Activated T-helper 1 cell treated with anti-CD3 and anti-CD28 coated beads, Interleukin-12 subunit alpha, Interleukin-12 subunit beta, Interleukin-2, Interleukin-4 antibody, amounts not matched to agents 30 ng/mL and 10 ng/mL and 1 ng/mL, durations not matched to agents 14 hours and 24 hours and 36 hours (primary cell): ENCODE measurements at places on chromosomes 12 and 14. TPM values are rescaled to one million over a fixed set of nuclear protein-coding genes. Genes with fewer than 3 reads are reported as not detected.

GRCh38 chr14:69358233-69358963 is 39.7 kb downstream of the ERH start:
- DNase-seq, result no peak

- no peak for DNase-seq
Observed at GRCh38 chr14:55814064-55814463, 234.1 kb downstream of the KTN1 start.

- no peak for DNase-seq
Observed at GRCh38 chr14:105332350-105332874, 17.9 kb downstream of the PACS2 start.

DNA sequence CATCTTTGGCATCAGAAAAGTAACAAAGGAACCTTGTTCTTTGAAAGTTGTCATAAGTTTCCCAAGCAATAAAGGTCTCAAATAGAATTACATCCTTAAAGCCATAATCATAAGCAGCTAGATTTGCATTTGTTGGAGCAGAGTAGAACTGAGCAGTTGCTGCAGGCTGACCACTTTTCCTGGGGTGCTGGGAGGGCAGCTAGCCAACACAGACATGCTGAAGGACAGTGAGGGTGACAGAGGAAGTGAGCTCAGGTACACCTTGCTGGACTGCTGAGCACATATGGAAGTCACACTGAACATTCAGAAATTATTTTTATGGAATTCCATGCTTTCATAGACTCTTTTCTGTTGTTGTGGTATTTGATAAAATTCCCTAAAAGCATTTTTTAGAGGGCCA is 66.2 kb downstream of the MARK3 start:
- DNase-seq, result no peak

GRCh38 chr12:15733136-15733535 is 56.1 kb downstream of the EPS8 start:
- DNase-seq, result no peak

GRCh38 chr12:46435625-46436024 is 63.1 kb upstream of the SLC38A2 start:
- DNase-seq, result no peak

DNA sequence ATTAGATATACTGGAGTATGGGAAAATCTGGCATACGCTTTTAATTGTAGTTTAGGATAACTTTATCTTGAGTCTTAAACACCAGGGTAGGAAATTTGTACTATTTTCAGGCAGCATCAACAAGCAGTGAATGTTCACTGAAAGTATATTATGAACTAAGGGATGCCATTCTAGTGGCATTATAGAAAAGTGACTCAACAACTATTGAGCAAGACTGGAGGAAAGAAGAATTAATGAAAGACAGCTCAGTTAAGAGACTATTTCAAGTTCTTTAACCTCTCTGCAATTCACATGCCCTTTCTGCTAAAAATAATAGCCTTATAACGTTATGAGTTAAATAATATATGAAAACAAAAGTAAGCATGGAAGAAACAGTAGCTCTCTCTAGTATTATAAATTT is 343.1 kb downstream of the FSCB start:
- no peak for DNase-seq

DNA sequence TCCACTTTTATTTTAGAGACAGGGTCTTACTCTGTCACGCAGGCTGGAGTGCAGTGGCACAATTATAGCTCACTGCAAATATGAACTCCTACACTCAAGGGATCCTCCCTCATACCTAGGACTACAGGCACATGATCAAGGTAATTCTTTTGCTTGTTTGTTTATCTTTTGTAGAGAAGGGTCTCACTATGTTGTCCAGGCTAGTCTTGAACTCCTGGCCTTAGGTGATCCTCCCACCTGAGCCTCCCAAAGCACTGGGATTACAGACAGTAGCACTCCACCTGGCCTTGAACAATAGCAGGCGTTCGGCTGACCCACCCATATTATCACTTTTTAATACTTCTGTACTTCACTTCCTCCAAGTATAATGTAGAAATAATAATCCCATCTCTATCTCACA is 1.4 kb upstream of the RACGAP1 start:
- no peak for DNase-seq

GRCh38 chr14:53865711-53866110 is 90.9 kb downstream of the BMP4 start:
- no peak for DNase-seq

GRCh38 chr14:75522224-75522982 is at the start of gene BATF:
Gene BATF (plus strand): TSS chr14:75522469. CDS start chr14:75522683, 214 bp downstream.
- DNase-seq, result peak; percentile 79

- no peak for DNase-seq
Observed at GRCh38 chr14:24100197-24100981, 6.3 kb downstream of the PCK2 start.

DNA sequence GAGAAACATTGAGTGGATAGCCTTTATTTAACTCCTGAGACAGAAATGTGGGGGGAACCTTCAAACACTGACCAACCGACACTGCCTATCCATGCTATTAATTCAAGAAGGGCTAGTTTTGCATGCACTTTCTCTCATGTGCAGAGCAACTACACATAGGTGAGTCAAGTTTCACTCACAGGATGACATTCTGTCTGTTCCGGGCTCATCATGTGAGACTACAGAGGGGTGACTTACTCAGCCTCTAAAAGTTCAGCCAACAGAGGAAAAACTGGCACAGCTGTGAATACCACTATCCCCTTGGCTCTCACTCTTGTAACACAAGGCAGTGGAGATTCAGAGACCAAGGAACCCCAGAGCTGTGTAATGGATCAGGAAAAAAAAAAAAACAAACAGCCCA is 13.3 kb downstream of the BEST3 start:
- no peak for DNase-seq

DNA sequence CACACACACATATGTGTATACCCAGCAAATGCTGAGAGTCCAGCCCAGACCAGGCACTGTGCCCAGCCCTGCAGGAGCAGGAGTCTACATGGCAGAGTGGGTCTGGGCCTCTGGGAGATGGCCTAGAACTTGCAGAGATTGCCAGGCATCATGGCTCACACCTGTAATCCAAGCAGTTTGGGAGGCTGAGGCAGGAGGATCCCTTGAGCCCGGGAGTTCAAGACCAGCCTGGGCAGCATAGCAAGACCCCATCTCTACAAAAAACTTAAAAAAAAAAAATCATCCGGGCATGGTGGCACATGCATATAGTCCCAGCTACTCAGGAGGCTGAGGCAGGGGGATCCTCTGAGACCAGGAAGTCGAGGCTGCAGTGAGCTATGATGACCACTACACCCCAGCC is 20.8 kb upstream of the MLXIP start:
- DNase-seq, result no peak

DNA sequence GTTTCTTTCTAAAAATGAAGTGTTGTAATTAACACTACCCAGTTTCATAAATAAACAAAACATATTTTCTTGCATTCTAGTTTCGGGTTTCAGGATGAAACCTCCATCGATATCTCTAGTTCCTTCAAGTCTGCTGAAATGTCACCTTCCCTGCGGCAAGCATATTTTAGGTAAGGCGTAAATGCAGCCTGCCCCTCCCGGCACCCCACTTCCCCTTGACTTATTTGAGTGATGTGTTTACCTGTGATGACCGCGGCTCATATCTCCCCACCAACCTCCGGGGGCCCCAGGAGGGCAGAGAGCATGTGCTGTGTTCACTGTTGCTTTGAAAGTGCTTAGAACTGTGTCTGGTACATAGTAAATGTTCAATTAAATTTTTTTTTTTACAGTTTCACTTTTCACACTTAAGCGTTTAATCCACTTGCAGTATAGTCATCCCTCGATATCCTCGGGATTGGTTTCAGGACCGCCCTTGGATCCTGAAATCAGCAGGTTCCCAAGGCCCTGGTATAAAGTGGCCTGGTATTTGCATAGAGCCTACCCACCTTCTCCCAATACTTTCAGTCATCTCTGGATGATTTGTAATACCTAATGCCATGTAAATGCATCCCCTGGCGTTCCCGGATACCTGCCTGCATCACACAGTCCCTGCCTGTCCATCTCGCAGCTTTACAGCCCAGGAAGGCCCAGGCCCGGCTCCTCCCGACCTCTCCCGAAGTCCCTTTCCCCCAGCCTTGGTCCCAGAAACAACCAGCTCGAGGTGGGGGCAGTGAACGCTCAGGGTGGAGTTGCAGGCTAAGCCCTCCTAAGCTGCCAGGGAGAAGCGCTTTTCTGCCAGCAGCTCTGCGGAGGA is 40.2 kb upstream of the FBRSL1 start:
- DNase-seq, result no peak

- DNase-seq, result no peak
Observed at GRCh38 chr12:28708918-28709371, 440.1 kb upstream of the FAR2 start.

GRCh38 chr14:53273671-53274072 is 120.5 kb upstream of the DDHD1 start:
- DNase-seq, result no peak

- peak; percentile 68 for DNase-seq
Observed at GRCh38 chr12:96194971-96195844, 1.0 kb downstream of the ELK3 start.

GRCh38 chr12:5715021-5715420 is 230.0 kb downstream of the ANO2 start:
- DNase-seq, result no peak

GRCh38 chr14:61140872-61141271 is 140.3 kb downstream of the TMEM30B start:
- DNase-seq, result no peak

DNA sequence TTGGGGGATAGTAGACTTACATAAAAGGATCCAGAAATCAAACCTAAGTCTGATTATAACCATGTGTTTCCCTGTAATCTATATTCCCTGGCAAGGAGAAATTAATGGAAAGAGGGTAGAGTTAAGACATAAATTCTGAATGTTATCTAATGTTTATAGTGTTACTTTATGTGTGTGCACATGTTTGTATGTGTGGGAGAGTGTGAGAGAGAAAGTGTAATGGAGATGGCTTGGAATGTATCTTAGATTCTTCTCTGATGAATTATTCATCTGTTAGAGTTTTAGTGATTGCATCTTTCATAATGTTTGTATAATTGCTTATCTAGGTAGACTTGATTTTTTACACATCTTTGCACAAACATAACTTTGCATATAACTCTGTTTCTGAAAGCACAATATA is 490.9 kb downstream of the FLRT2 start:
- no peak for DNase-seq

GRCh38 chr12:114998750-114999128 is 314.8 kb upstream of the TBX3 start:
- DNase-seq, result no peak

DNA sequence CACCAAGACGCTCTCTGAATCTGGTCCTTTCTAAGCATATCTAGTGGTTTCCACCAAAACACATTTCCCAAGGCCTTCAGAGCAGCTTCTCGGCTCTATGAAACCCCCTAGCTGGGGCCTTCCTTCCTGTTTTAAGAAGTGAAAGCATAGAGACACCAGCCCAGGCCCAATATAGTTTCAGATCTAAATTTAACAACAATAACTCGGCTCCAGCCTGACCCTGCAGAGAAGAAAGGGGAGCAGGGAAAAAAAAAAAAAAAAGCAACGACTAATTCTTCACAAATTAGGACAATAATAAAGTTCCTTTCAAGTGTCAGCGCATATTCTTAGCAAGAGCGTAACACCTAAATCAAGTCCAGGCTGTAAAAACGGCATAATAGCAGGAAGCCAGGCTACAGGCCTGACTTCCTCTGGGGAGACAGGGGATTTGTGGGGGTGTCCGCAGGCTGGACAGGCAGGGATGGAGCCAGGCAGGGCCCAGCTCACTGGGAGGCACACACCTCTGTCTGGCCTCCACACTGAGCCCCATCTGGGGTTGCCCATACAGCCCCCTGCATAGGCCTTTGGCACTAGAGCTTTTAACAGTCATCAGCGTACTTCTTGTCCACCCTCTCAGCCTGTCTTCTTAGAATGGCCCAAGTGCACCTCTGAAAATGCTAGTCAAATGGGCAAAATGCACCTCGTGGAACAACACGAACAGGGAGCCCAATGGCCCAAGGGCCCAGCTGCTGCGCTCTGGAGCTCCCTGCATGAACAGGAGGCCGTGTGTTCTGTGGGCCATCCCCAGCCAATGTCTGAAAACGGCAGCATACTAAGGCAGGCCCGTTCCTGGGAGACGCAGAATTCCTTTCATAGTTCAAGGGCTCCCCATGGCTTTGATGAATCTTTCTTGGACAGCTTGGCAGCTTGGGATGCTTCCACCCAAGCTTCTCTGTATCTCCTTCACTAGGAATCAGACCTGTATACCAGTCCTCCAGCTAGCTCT is 772.9 kb downstream of the MED13L start:
- DNase-seq, result no peak

DNA sequence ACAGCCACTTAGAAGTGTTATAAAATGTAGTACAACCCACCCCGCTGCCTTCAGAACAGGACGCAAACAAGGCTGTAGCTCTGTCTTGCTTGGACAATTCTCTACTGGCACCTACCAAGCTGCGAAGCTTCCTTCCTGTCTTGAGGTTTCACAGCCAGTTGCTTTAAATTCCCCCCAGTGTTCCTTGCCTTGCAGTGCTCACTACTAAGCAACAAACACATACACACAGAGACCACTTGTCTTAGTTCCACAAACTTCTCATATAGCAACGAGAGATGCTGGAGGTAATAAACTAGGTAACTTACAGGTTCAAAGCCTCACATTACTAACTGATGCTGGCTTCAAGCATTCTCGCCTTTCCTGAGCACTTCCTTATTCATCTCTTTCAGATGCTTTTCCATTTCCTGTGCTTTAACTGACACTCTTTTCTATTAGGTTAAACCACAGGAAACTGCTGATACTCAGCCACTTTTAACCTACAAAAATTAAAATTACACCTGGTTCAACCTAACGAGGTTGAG is 91.5 kb upstream of the PTGDR start:
- DNase-seq, result no peak

- DNase-seq, result no peak
Observed at GRCh38 chr12:122899887-122900286, 4.0 kb upstream of the VPS37B start.

DNA sequence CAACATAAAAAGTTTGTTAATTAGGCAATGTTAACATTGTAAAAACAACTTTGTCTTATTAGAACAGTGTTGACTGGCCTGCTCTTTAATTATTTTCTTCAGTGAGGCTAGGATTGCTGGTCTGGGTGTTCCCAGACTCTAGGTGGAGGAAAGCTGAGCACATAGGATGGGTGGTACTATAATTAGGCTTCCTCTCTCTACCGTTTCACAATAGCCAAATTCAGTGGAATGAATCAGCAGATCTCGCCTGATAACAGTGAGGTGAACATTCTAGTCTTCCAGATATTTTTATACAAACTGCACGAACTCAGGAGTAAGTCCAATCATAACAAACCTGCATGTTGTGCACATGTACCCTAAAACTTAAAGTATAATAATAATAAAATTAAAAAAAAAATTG is 11.9 kb downstream of the PTGDR start:
- DNase-seq, result no peak

GRCh38 chr14:51002406-51002999 is 58.2 kb upstream of the PYGL start:
- DNase-seq, result no peak

The NRIP2 gene
- total RNA-seq, result not detected in 2 replicates

The LDHB gene
- total RNA-seq, result 1,359 and 1,451 TPM in 2 replicates

The FAM181A gene
- not detected in 2 replicates for total RNA-seq

The MYBPC1 gene
- total RNA-seq, result not detected in 2 replicates

The OR8S1 gene
- not detected in 2 replicates for total RNA-seq

The ASCL1 gene
- 0.08 TPM in 1 of 2 replicates, not detected in the other for total RNA-seq

The CMA1 gene
- total RNA-seq, result not detected in 2 replicates

The ANKRD33 gene
- total RNA-seq, result not detected in 2 replicates

The MMP14 gene
- 1.5 and 2.6 TPM in 2 replicates for total RNA-seq

The TMCC3 gene
- 0.08 and 0.12 TPM in 2 replicates for total RNA-seq

The MUCL1 gene
- not detected in 2 replicates for total RNA-seq

The GZMH gene
- total RNA-seq, result 35.7 and 35.9 TPM in 2 replicates

The TAS2R7 gene
- not detected in 2 replicates for total RNA-seq

The L2HGDH gene
- 14.7 and 16.2 TPM in 2 replicates for total RNA-seq
